ENCODE measurements at places on chromosomes 1 and 21. TPM values are rescaled to one million over a fixed set of nuclear protein-coding genes. Genes with fewer than 3 reads are reported as not detected.

The TNFRSF14 gene
- 0.09 TPM for total RNA-seq

The BLZF1 gene
- 15.2 TPM for total RNA-seq

The CDK18 gene
- total RNA-seq = 0.82 TPM

The RNU1-3 gene
- not detected for total RNA-seq

The GOLT1A gene
- 5.1 TPM for total RNA-seq

The VANGL2 gene
- total RNA-seq = 1.0 TPM

All from A549 treated with CORT108297 at 1 μM for 4 hours (cell line).